Stimulated activated CD8-positive, alpha-beta memory T cell treated with anti-CD3 and anti-CD28 coated beads, Interleukin-4, amount 100 ng/mL, for 24 hours (primary cell): ENCODE measurements at places on chromosomes 1 and 21.

GRCh38 chr1:98027103-98027705 lies 106.4 kb upstream of the DPYD start:
- no peak for DNase-seq

DNA sequence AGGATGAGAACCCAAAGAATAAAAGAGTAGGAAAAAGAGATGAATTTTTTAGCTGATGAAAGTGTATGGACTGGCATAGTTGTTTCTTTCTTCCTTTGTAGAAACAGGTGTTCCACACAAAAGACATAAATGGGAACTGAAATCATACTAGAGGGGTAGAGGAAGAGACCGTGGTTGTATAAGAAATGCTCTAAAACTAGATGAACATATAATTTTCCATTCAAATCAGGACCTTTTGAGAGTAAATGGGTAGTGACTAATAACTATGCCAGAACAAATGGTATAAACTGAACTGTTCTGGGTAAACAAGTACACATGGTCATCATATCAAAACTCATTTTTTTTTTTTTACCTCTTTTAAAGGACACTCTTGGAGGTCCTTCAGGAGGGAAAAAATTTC lies 344.2 kb downstream of the VAV3 start:
- no peak for DNase-seq

DNA sequence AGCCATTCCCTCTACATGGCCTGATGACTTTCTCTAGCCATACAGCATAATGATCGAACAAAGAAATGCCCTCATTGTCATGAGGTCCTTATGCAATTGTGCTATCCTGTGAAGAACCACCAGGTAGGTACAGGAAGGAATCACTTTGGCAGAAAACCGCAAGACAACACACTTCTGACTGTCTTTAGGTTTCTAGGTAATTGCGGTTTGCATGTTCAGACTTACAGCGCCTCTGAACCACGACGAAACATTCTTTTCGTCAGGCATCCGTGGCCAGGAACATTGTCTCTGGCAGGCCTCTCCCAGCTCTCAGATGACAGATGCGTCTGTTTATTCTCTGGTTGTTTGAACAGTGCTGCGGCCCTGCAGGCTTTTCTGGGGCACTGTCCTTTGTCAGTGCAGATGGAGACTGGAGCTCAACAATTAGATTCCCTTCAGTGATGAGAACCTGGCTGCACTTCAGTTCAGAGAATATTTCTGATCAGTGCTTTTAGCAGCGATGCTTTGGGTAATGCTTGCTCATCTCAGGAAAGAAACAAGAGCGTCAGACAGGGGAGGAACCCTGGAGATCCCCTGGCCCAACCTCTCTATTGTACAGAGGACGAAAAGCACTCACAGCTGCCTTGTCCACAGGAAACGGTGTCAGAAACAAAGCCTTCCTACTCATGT lies 63.4 kb downstream of the B3GALT5 start:
- no peak for DNase-seq

- DNase-seq, result no peak
Observed at GRCh38 chr1:101291562-101292380, 55.0 kb downstream of the S1PR1 start.

DNA sequence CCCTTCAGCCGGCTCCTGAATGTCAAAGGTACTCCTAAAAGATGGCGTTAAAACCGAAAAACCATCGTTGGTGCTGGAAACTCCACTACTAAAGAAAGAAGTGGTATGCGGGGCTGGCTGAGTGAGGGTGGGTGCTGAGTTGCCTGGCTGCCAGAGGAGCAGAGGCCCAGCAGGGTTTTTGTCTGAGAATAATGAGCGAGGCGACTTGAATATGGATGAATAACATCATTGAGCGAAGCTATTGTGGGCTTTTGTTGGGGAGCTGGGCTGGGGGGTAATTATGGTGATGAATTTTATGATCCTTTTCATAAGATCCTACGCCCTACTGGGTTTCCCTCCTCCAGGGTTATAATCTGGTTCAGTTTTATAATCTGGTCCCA lies 2.0 kb downstream of the PDPN start:
- no peak for DNase-seq

DNA sequence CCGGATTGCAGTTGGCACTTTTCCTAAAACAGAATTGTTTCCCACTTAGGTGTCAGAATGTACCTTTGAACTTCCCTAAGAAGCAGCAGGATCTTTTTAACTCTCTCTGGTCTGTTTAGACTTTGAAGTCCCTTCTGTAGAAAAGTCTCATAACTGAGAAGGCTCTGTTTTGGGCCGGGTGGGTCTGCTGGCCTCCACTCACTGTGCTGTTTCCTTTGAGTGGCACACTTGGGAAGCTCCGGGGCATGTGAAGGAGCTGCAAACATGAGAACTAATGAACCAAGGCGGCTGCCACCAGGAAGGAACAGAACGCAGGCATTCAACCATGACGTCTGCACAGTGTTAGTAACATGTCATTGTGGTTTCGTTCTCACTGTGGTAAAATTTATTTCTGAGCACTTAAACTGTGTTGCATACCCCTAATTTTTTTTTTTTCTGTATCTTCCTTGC lies 19.5 kb upstream of the NCMAP start:
- peak; percentile 36 for DNase-seq

GRCh38 chr21:42125571-42126544 lies 54.7 kb downstream of the UMODL1 start:
- no peak for DNase-seq

DNA sequence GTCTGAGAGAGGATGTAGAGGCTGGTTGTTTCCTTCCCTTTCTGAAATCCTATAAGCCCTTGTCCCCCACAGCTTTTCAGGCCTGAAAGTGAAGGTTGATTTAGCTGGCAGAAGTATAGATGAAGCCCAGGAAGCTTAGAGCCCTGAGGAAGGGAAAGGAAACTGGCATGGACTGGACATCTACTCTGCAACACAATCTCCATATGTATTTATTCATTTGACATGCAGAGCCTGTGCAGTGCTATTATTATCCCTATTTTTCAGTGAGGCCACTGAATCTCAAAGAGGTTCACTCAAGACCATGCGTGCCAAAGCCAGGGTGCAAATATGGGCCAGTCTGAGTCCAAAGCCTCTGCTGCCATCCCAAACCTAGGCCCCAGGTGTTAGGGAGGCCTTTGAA lies 78.5 kb upstream of the KCND3 start:
- DNase-seq, result no peak

- DNase-seq, result no peak
Observed at GRCh38 chr1:28172713-28173150, 3.8 kb downstream of the PTAFR start.
